ENCODE measurements at places on chromosomes 6 and 20.

DNA sequence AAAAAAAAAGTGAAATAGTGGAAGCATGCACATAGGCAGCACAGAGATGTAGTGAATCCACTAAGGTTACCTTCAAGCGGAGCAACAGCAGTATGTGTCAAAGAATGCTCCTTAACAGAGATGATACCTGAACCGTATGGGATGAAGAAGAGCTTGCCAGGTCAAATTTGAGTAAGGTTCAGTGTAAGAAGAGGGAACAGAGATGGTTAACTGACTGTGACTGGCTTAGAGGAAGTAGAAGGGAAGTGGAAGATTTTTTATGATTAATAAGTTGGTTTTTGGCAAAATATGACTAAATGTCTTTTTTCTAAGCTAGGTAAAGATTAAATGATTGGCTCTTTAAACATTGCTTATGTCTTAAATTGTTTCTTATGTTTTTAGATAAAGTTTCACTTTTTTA, 52.6 kb upstream of the C20orf144 start:
- no peak for DNase-seq

- DNase-seq: no peak
These were observed 86.7 kb downstream of the SCML4 start for GRCh38 chr6:107737397-107737793.

- DNase-seq: no peak
These were observed 47.2 kb upstream of the FAM8A1 start for GRCh38 chr6:17552861-17553260.

DNA sequence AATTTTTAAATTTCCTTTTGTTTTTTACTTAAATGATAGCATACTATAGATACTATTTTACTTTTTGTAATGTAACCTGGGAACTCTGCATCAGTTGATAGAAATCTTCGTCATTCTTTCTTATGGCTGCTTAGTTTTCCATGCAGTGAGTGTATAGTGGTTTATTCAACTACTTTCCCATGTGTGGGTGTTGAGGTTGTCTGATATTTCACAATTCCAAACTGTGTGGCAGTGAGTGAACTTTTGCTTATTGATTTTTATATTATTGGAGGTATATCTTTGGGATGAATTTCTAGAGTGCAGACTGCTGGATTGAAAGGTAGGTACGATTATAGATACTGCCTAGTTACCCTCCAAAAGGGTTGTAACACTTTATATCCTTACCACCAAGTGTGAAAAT, 136.5 kb downstream of the CDKAL1 start:
- no peak for DNase-seq

DNA sequence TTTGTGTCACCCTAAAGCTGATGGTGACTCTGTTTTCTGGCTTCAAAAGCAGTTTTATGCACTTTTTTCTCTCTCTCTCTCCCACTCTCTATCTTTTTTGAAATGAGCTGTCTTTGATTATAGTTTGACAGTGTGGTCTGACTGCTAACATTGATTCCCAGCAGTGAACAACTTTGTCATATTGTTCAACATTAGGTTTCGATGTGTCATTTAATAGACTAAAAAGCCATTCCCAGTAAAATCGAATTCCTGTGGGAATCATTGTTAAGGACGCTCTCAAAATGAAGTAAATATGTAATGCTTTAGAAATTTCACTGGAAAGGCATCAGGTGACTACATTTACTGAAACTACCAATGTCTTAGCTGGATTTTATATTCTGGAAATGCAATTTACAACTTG, 69.9 kb upstream of the FLRT3 start:
- DNase-seq: no peak

GRCh38 chr6:18400831-18401446, 13.8 kb downstream of the RNF144B start:
- peak; percentile 35 for DNase-seq

GRCh38 chr6:55636406-55637102, 57.6 kb upstream of the HMGCLL1 start:
- DNase-seq: no peak

DNA sequence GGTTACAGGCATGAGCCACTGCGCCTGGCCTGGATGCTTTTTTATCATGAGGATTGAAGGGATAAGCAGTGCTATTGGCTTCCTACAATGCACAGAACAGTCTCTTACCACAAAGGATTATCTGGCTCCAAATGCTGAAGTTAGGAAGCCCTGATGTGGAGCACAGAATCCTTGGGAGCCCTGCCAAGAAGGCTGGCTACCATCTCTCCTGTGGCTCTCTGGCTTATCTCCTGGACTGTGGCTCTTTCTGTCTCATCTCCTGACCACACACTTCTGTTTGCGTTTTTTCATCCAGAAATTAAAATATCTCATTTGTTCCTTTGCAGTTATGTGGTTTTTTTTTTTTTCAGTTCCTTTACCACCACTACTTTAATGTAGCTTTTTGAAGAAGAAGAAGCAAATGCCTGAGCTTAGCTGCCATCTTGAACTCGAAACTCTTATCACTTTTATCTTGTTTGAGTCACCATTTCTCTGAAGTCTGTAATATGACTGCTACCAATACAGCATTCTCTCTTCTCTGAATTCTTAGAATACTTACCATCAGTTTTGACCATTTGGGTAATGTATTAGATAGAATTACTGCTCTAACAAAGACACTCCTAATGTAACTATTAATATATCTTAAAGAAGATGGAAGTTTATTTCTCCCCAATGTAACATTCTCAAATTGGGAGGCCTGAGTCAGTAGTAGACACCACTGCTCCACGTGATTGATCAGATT, 1044.7 kb downstream of the KIF16B start:
- DNase-seq: no peak

- DNase-seq: no peak
These were observed 71.2 kb downstream of the TIAM2 start for GRCh38 chr6:155066361-155066760.

DNA sequence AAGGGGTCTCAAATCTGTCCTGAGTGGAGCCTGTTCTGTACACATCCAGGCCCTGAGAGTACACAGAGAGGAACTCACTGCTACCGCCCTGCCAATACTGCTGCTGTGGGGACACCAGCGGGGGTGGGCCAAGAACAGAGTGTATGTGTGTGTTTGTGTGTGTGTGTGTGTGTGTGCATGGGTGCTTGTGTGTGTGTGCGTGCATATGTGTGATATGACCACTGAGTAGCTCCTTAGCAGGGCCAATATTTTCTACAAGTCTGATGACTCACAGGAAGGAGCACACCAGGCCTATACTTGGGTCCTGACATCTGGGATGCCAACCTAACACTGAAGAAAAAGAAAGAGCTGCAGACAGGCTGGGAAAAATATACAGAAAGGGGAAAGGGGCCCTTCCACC, 1.4 kb downstream of the RAET1E start:
- peak; percentile 25 for DNase-seq

DNA sequence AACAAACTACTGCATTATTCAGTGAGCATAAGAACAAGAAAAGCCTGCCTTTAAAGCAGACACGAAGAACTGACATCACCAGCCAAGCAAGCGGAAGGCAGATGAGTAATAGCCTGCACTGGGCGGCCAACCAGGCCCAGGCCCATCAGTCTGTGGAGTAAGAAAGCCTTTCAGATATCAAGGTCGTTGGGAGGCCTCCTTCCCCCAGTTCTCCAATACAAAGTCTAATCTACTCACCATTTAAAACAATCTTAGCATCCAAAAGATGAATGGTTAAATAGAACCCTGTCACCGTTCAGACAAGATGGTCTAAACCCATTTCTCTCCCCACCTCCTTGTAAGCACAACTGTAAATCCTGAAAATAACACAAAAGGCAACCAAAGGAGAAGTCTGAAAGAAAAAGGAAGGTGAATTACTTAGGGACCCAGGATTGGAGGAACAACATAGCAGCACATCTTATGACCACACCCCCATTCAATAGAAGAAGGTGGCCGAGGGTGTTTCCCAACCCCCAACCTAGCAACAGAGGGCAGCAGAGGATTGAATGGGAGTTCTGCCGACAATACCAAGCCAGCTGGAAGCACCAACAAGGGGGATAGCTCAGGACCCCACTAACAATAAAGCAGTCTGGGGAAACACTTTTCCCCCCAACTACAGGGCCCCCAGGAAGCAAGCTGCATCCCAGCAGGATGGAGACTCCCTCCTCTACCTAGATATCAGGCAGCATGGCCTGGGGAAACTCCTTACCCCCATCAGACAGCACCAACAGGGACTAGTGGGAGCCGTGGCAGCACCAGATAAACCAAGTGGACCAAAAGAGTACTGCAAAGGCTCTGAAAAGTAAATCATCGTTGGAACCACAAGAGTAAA, 67.9 kb downstream of the ZHX3 start:
- DNase-seq: peak; percentile 51

DNA sequence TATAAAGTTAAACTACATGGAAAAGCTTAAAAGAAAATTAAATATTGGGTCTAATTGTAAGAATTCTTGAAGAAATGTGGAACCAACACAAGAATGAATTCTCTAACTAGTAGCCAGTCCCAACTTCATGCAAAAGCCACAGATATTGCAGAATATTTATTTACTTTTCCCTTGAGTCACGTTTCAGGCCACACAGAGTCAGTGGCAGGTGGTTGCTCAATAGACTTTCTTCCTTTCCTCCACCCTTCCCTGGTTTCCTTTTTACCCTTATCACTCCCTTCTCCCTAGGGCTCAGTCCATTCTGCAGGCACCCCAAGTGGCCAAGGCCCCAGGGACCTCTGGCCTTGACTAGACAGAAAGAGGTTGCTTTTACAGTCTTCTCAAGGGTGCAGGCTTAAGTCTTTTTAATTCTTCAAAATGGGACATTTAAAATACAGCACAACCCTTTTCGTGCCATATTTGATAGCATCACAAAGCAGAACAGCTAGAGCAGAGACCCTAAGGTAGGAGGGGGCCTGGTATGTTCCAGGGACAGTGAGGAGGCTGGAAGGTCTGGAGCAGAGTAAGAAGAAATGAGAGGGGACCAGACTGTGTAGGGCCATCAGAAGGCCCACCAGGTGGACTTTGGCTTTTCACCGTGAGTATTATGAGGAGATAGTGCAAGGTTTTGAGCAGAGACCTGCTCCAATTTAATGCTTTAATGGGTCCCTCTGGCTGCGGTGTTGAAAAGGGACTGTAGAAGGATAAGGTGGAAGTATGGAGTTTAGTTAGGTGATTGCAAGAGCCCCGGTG, 65.0 kb downstream of the HDDC2 start:
- no peak for DNase-seq

- DNase-seq: no peak
These were observed 16.2 kb upstream of the TGM2 start for GRCh38 chr20:38181207-38181801.

- peak; percentile 40 for DNase-seq
These were observed 39.8 kb downstream of the PRDM1 start for GRCh38 chr6:106125925-106126435.

- no peak for DNase-seq
These were observed 46.7 kb downstream of the TMEM170B start for GRCh38 chr6:11584244-11584643.

DNA sequence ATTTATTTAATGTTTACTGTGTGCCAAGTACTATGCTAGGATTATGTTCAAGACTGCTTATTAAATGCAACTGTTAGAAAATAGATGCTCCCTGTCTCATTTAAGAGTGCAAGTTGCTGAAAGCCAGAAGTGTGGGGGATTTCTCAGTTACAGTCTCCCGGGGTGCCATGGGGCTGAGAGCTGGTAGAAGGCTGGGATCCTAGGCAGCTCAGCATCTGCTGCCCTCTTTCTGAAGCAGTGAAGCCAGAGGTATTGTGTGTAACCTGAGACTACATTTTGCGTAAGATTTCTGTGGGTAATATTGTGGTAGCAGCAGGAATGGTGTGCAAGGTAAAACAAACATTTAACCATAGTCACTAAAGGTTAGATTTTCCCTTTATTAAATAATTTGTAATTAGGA, 120.6 kb downstream of the AKAP7 start:
- no peak for DNase-seq

GRCh38 chr6:37442416-37443215, 9.6 kb downstream of the CMTR1 start:
- DNase-seq: no peak

DNA sequence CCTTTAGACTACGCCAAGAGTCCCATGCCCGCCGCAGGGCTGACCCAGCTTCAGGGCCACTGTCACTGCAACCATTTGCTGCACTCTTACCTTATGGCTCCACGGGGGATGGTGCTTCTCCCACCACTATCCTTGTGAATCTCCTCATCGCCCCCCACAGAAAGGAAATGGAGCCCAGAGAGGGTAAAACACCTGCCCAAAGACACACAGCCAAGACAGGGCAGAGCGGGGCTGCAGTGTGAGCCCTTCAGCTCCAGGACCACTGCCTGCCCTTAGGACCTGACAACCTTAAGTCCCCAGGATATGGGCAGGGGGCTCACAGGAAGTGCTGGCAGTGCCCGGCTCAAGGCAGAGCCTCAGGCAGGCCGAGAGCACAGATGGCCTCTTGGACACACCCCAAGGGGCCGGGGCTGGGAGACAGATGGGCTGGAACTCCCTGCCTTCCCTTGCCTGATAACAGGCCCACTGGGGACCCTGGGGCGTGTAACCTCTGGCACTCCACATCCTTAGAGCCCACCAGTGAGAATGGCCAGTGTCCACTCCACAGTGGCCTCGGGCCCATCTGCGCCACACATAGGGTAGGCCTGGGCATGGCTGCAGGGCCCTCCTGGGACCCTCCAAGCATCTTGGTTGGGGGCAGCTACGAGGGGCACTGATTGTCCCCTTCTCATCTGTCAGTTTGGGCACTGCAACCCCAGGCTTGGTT, 265.2 kb downstream of the TAF4 start:
- no peak for DNase-seq

DNA sequence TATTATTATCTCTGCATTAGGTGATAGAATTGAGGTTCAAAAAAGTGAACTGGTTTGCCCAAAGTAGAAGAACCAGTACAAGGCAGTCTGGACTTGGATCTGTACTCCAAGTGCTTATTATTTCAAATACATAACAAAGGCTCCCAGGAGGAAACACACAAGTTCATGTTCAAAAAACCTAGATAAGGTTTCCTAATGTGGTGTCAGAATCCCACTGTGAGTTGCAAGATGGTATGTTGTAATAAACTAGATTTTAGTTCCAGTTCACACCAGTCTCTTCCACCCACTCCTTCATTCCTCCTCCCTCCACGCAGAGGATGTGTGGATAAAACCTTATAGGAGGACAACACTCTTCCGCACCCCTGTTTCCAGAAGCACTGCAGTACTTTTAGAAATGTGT, 42.8 kb downstream of the KIAA0319 start:
- no peak for DNase-seq

DNA sequence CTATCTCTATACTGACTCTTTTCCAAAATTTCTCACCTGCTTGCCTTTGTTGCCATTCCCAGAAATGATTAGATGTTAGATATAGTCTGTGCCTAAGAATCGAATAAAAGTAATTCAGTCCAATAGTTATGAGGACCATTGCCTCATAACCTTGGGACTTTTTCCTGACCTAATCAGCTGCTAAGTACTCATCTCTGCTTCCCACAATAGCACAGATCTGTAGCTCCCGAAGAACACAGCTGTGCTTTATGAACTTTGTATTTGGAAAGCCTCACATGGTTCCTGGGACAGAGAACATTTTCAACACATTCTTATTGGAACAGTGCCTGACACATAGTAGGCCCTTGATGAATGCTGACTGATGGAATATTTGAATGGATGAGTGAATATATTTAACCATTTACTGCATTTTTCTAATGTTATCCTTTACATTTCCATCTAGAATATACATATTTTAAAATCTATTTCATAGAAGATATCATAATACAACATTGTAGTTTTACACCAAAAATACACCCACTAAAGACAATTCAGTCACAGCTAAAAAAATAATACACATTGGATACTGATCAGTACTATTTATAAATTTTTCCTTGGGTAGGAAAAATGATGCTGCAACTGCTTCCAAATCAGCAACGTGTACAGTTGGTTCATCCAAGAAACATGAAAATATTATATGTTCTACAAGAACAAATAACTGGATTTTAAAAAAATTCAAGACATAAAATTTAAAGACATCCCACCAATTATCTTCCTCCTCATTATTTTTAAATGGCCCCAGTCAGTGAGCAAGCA, 53.9 kb downstream of the HS3ST5 start:
- no peak for DNase-seq

All from KBM-7 (cell line).